Smooth muscle cell of trachea (primary cell): ENCODE measurements at places on chromosomes 3 and 15. TPM values are rescaled to one million over a fixed set of nuclear protein-coding genes. Genes with fewer than 3 reads are reported as not detected.

CHRNA3 gene
- not detected in 2 replicates for total RNA-seq

CYP19A1 gene
- total RNA-seq: 5.1 and 8.3 TPM in 2 replicates

ZNF80 gene
- not detected in 2 replicates for total RNA-seq

TMEM212 gene
- total RNA-seq: not detected in 2 replicates

RARB gene
- total RNA-seq: 15.5 and 16.9 TPM in 2 replicates

LRTM1 gene
- not detected in 2 replicates for total RNA-seq

SPINT1 gene
- total RNA-seq: 0.15 and 0.17 TPM in 2 replicates

ZSCAN2 gene
- total RNA-seq: 8.1 and 9.7 TPM in 2 replicates

DZIP3 gene
- total RNA-seq: 16.5 and 25.5 TPM in 2 replicates

GOLGA6B gene
- total RNA-seq: not detected in 2 replicates

SLC22A14 gene
- total RNA-seq: 0.15 TPM in 1 of 2 replicates, not detected in the other

TMEM39A gene
- 59.1 and 83.2 TPM in 2 replicates for total RNA-seq

ZNF501 gene
- 6.3 and 7.6 TPM in 2 replicates for total RNA-seq

PPP2R3A gene
- 16.7 and 20.5 TPM in 2 replicates for total RNA-seq

KCNH8 gene
- not detected in 2 replicates for total RNA-seq

NANOGP8 gene
- total RNA-seq: 0.15 and 0.33 TPM in 2 replicates

TMEM115 gene
- 45.5 and 84.4 TPM in 2 replicates for total RNA-seq

ZNF620 gene
- 0.66 and 1.0 TPM in 2 replicates for total RNA-seq

MYZAP gene
- total RNA-seq: under 0.01 TPM in 1 of 2 replicates, not detected in the other

BBX gene
- total RNA-seq: 42.3 and 56.6 TPM in 2 replicates

NECTIN3 gene
- total RNA-seq: 73.0 and 75.8 TPM in 2 replicates
